Stimulated activated CD4-positive, alpha-beta T cell treated with anti-CD3 and anti-CD28 coated beads, TNF-alpha, amount 100 ng/mL, for 1 hour (primary cell): ENCODE measurements at places on chromosomes 12 and 14.

GRCh38 chr12:67047634-67048033 lies 221.5 kb upstream of the CAND1 start:
- no peak for DNase-seq

DNA sequence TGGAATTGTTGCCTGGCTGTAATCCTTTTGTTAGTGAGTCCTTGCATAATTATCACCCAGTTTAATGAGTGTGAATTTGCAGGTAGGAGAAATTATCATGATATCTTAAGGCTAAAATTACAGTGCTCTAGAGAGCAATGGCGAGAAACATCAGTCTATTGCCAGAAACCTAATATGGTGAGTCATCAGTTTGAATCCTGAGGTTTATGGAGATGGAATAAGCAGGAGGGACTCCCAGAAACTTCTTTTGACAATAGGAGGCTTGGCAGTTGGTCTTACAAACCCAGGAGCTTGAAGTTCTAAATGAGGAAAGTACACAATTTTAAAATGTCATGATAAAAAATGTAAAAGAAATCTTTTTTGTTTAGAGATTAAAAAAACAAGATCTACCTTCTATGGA lies 31.5 kb upstream of the CRADD start:
- DNase-seq, result no peak

- no peak for DNase-seq
Measured at GRCh38 chr12:51265024-51265423, 5.2 kb downstream of the SMAGP start.

DNA sequence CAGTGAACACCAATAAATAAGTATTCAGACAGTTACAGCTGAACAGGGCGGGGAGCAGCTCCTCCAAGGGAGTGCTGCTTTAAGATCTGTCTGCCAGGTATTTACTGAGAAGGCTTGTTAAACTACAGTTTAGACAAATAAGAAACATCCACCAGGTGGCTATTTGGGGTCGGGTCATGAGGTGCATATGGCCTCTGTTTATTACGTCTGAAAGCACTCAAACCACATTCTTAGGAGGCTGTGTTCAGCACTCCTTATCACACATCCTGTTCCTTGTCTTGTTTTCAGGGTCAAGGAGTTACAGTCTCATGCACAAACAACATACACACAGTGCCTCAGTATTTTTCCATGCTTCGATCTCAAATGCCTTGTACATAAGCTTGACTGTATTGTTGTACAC lies 78.8 kb downstream of the KCNMB4 start:
- no peak for DNase-seq

DNA sequence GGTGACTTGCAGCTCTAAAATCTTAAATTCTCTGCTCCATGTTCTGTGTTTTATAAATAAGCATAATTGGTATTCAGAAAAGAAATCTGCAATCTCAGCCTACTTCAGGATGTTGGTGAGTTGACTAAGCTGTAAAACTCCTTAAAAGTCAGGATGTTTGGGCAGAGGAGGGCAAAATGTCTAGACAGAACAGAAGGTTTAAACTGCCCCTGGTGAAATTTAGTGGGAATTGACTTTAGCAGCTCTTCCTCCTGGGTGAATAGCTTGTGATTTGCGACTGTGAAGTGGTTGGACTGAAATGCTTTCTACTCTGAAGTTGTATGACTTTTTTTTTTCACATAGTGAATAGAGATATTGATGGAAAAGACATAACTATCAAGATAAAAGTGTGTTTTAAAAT lies 85.8 kb downstream of the CAND1 start:
- DNase-seq, result no peak

DNA sequence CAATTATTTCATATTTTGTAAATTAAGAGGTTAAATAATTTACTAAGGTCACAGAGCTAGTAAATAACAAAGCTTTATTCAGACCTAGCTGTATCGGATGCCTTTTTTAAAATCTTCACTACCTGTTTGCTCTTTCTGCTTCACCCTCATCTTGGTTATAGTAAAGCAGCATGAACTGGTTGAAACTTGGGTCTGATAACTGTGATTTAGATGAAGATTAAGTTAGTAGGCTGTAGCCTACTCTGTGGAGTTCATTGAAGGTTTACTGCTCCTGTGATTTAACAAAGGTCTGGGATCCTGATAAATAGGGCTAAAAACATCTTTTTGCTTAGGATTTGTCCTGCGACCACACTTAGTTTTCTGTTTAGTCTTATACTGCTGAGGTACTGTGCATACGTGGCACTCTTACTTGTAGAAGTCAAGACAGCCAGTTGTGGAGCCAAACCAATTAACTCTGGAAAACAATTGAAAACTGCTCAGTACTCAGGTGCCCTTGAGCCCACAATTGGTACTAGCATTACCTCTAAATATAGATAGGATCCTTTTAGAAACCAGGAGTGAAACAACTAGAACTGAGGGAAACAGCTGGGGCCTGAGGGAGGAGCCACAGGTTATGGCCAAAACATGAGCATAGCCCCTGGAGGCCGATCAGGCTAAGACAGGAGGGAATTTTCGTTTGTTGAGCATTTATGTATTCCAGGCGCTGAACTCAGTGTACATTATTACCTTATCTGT lies 2.3 kb downstream of the SPATS2 start:
- no peak for DNase-seq

- DNase-seq, result no peak
Measured at GRCh38 chr12:56629459-56630179, 507 bp downstream of the BAZ2A start.

DNA sequence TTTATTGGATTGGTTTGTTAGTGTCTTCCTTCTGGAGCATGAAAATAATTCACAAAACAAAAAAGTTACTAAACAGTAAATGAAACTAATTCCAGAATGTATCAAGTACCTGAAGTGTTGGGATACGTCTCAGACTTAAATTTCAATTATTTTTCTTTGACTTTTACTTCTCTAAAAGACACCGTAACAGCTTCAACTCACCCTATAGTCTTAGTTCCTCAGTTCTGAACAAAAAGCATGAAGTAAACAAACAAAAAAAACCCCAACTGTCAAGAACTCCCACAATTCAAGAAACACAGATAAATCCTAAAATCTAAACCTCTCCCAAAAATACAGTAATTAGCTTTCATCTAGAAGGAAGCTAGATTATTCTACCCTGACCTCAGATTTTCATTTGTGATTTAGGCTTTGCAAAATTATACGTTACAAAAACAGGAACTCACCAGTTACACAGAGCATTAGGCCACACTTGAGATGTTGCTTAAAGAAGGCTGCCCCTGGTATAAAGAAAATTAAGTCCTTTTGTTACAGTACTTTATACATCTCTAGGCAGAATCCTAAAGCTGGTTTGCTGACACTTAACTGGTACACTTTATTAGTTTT lies 10.2 kb downstream of the HEATR5A start:
- no peak for DNase-seq

GRCh38 chr12:67400742-67401141 lies 131.6 kb downstream of the CAND1 start:
- DNase-seq, result no peak

- DNase-seq, result no peak
Measured at GRCh38 chr14:77965919-77966435, 166.1 kb downstream of the ADCK1 start.

DNA sequence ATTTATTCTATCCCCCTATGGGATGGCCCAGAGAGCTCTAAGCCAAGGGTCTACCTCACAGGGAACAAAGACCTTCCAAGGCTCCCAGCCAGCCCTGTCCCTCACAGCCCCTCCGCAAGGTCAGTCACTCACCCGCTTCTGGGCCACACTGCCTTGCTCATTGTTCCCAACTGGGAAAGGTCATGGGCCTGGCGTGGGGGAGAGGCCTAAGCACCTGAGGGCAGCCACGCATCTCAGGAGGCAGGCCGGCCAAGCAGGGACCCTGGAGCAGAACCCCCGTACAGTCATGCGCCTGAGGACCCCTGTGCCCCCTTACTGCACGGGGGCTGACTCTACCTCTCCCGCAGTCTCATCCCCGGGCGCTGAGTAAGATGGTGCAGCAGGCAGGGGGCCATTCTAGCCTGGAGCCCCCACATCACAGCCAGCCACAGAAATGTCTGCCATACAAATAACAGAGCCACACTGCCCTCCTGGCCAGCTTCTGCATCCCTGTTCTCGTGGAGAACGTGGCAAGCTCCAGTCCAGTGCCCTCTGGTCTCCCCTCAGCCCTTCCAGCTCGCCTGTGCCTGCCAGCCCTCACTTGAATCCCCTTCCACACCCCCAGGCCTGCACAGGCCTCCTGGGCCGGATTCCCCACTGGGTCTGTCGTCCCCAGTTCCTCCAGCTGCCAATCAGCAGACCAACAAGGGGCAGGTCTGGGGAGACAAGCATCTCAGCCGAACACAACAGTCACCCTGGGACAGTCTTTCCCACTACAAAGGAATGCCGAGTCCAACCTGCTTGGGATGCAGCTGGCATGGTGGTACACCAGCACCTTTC lies 16.3 kb downstream of the CCDC85C start:
- DNase-seq, result no peak

DNA sequence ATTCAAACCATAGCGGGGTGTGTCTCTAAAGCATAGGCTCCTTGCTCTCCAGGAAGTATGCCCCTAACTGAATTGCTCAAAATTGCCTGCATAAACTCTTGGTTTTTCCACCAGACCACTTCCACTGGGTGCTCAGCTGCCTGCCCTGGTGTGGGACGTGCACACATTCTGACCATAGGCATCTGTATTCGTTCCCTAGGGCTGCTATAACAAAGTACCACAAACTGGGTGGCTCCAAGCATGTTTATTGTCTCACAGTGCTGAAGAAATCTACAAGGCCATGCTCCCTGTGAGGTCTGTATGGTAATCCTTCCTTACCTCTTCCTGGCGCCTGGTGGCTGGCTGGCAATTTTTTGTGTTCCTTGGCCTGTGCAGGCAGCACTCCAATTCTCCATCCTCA lies 16.4 kb upstream of the GALNT6 start:
- no peak for DNase-seq

- no peak for DNase-seq
Measured at GRCh38 chr12:127101076-127101475, 1165.9 kb upstream of the TMEM132C start.

DNA sequence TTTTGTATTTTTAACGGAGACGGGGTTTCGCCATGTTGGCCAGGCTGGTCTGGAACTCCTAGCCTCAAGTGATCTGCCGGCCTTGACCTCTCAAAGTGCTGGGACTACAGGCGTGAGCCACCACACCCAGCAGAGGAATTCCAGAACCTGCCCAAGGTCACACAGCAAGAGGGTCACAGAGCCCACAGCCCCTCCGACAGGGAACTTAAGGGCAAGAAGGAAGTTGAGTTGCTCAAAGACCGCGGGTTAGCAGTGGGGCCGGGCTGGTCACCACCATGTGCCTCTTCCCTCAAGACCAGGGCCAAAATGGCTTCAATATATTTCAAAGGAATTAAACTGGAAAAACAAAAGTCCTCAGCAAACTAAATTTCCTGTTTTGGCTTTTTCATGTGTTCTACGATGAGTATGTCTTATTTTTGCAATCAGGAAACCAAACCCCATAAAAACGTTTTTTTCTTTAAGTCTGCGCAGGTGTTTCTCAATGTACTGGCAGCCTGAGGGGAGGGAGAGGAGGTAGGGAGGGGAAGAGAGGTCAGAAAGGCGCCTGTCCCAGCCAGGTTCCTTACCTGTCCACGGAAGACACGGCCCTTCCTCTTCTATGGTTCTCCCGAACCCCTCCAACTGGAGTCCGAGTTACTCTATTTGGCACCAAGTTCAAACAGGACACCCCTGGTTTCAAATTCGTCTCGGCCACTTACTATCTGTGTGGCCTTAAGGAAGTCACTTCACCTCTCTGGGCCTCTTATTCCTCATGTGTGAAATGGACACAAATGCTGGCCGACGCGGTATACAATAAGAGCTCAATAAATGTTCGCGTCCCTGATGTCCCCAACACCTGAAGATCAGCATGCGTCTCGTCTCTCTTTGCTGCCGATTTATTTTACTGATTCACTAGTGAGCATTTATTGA lies 778 bp downstream of the SLC8B1 start:
- no peak for DNase-seq

DNA sequence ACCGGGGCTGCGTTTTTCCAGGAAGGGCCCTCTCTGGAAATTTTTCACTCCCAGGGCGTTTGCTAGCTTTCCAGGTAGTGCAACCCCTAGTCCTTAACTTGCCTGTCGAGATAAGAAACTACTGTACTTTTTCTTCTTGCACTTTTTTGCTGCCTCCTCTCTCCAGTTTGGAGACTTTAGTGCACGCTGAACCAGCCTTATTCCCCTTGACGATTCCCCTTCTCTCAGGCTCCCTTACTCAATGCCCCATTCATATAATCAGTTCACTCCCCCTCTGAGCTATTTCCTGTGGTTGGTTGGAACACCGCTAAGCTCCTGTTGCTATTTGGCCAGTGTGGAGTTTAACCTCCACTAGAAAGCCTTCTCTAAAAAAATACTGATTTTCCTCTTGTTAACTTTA lies 682 bp downstream of the CREBL2 start:
- DNase-seq, result no peak

DNA sequence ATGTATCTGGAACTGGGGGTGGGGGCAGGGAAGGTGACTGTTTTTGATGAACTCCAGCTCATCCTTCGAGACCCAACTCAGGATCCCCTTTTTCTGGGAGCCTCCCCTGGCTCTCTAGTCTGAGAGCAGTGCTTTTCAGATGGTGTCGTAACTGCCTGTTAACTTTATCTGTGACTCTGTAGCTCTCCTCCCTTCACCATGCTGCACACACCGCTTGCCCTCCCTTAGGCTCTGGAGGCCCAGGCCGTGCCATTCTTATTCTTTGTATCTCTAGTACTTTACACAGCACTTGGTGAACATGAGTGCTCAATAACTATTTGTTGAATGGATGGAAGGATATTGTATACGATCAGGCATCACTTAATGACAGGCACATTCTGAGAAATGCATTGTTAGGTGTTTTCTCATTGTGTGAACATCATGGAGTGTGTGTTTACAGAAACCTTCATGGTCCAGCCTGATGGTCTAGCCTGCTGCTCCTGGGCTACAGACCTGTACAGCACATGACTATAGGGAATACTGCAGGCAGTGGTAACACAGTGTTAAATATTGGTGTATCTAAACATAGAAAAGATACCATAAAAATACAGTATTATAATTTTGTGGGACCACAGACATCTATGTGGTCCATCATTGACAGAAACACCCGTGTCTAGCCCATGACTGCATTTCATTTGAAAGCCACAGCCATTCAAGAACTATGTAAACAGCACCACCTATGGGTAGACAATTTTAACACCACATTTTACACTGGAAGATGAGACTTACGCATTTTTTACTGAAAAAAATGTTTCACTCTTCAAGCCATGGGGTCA lies 91.8 kb downstream of the EML1 start:
- no peak for DNase-seq

DNA sequence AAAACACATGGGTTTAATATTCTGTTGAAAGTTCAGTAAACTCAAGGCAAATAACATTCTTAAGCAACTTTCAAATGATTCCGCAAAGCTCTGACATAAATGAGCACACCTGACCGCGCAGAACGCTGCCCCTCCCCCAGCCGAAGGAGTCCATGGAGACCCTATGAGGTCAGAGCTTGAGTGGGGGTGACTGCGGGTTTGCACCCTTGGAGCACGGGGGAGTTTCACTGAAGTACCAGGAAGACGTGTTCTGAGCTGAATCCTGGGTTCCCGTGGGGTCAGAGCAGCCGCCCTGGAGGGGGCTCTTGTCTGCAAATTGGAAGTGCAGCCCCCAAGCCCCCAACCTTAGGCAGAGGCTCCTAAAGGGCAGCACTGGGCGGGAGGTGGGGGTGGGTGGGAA lies 324.1 kb upstream of the SFSWAP start:
- DNase-seq, result no peak

- DNase-seq, result no peak
Measured at GRCh38 chr12:5294274-5295070, 137.4 kb upstream of the NTF3 start.
